ENCODE measurements at places on chromosomes 12 and 14. TPM values are rescaled to one million over a fixed set of nuclear protein-coding genes. Genes with fewer than 3 reads are reported as not detected.

The GUCY2C gene
- total RNA-seq: not detected

The TEX52 gene
- total RNA-seq: 0.43 TPM

The CCDC197 gene
- total RNA-seq: 0.20 TPM

DNA sequence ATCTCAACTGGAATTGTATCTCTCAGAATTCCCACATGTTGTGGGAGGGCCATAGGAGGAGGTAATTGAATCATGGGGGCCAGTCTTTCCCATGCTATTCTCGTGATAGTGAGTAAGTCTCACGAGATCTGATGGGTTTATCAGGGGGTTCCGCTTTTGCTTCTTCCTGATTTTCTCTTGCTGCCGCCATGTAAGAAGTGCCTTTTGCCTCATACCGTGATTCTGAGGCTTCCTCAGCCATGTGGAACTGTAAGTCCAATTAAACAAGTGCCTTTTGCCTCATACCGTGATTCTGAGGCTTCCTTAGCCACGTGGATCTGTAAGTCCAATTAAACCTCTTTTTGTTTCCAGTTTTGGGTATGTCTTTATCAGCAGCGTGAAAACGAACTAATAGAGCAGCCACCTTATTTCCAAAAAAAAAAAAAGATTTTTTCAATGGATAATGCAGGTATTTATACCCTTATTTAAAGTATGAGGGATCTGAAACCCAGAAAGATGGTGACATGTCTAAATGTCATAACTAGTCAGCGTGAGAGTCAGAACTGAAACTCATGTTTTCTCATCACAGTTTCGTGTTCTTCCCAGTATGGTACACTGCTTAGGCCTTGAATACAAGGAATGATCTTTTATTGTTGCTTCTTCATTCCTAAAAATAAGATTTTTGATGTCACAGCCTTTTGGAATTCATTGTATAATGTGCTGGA, 89.6 kb downstream of the ERC1 start:
- DNase-seq: no peak

The COPS7A gene
- total RNA-seq: 34.2 TPM

- no peak for DNase-seq
These were observed 56.4 kb downstream of the MON2 start for GRCh38 chr12:62522984-62523383.

DNA sequence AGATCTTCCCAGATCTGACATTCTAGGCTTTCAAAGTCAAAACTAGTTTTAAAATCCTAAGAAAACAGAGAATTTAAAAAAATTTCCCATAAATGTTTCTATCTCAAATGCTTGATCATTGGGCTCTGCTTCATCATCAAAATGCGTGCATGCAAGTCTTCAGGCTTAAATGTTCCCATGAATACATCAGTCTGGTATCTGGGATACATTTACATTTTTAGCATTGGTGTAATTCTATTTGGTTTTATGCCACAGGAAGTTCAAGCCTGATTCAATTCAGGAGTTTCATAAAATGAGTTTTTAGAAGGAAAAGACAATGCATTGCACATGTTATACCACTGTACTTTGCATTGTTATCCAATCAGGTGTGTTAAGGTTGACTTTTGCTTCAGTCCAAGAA, 336.4 kb downstream of the PCNX1 start:
- no peak for DNase-seq

DNA sequence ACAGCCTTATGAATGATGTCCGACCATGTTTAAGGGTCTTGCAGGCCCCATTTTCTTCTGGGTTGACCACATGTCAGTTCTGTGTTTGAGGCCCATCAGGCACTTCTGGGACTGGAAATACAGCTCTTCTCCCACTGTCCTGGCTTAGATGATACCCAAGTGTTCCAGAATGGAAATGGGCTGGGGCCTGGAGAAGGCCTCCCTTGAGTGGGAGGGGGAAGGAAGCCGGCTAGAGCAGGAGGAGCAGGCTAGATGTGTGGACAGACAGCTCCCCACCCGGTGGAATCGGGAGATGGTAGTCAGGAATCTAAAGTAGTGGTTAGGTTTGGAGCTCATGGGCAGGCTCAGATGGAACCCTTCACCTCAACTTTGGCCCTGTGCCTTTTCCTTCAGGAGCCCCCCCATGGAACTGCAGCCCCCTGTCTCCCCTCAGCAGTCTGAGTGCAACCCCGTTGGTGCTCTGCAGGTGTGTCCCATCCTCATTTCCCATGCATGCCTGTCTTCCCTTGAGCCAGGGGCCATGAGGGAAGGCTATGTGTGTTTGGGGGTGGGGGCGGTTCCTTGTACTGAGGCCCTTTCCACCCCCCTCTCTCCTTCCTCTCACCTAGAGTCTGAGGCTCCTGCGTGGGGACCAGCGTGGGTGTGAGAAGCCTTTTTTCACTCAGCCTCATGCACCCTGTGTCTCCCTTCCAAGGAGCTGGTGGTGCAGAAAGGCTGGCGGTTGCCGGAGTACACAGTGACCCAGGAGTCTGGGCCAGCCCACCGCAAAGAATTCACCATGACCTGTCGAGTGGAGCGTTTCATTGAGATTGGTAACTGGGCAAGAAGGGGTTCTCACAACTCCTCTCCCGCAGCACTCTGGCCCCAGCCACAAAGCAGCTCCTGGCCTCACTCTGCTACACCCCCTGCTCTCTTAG, 3.0 kb downstream of the NPFF start:
- no peak for DNase-seq

DNA sequence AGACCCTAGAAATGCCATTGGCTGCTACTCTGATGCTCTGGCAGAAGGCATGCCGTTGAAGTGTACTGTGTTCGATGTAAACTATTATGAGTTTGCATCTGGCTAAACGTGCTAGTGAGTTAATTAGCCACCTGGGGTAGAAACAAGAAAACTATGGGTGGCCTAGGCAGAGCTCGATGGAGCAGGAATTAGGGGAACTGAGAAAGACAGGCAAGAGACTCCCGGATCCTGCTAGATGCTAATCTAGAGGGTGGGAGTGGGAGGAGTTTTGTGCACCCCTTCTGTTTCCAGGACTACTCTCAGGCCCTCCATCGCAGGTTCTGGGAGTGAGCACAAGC, 32.0 kb downstream of the TMEM63C start:
- no peak for DNase-seq

GRCh38 chr12:76201316-76201715, 116.8 kb upstream of the NAP1L1 start:
- DNase-seq: no peak

DNA sequence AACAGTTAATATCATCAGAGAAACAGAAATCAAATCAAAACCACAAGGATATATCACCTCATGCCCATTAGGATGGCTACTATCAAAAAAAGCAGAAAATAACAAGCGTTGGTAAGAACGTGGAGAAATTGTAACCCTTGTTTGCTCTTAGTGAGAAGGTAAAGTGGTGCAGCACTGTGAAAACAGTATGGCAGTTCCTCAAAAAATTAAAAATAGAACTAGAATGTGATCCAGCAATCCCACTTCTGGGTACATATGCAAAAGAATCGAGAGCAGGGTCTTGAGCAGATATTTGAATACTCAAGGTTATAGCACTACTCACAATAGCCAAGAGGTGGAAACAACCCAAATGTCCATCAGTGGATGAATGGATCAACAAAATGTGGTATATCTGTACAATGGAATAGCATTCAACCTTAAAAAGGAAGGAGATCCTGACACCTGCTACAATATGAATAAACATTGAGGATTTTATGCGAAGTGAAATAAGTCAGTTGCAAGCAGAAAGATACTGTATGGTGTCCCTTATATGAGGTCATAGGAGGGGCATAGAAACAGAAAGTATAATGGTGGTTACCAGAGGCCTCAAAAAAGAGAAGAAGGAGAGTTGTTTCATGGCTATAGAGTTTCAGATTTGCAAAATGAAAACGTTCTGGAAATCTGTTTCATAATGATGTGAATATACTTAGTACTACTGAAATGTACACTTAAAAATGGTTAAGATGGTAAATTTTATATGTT, 131.0 kb upstream of the EEA1 start:
- DNase-seq: no peak

- peak; percentile 30 for DNase-seq
These were observed 35.7 kb upstream of the TMEM263 start for GRCh38 chr12:106919910-106920544.

The INTS13 gene
- 80.7 TPM for total RNA-seq

DNA sequence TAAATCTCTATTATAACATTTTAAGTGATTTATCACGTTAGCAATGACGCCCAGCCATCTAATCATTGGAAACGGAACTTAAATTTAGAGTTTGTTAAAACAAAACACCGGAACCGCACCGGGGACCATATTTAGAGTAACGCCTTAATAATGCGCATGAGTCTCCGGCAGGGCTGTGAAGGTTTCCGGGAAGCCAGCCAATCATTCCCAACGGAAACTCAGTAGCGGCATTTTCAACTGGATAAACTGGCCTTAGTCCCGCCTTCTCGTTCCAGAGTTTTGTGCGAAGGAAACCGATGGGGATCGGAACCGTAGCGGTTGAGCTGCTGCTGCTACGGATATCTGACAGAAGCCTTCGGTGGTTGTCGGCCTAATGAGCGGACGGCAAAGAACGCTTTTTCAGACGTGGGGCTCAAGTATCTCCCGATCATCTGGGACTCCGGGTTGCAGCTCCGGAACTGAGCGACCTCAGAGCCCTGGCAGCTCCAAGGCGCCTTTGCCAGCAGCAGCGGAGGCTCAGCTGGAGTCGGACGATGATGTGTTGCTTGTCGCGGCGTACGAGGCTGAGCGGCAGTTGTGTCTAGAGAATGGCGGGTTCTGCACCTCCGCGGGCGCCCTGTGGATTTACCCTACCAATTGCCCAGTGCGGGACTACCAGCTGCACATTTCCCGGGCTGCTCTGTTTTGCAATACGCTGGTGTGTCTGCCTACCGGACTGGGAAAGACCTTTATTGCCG, at the start of gene FANCM:
Gene FANCM, plus strand, starts transcription at position 272 of the 737 bp plus-strand sequence. Its CDS starts 102 bp downstream, at position 374.
- DNase-seq: peak; percentile 78

The GPR132 gene
- total RNA-seq: 24.9 TPM

GRCh38 chr14:100454437-100454836, 131.3 kb downstream of the SLC25A47 start:
- DNase-seq: no peak

DNA sequence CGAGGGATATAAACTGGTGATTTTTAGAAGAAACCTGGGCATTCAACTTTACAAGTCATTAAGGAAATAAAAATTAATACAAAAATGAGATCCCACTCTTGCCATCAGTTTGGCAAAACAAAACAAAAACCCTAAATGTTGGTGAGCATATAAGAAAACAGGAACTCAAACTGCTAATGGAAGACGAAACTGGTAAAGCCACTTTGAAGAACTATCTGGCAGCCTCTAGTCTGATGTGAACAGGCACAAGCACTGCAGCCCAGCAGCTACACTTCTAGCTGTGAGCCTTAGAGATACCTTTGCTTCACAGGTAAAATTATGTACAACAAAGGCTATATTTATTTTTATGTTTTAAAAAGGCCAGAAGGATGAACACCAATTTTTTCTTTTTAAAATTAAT, 459.6 kb downstream of the ZFP36L1 start:
- no peak for DNase-seq

DNA sequence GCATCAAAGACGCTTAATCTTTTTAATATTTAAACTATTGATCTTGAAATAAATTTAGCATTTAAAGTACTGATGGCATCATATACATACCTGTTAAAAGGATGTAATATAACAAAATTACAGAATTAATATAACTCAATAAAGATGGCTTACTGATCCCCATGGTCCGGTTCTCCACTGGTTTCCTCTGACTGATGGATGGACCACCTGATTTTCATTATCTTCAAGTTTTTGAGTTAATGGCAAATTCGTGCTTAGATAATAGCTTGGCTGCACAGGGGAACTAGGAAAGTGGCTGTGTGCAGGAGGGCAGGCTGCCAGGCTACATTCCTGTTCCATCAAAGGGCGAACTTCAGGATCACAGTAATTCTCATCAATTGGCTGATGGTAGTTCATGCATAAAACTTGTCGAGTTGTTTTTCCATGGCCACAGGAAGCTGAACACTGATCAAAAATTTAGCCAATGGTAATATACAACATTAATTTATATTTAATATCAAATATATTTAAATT, 123.9 kb downstream of the ADAMTS20 start:
- DNase-seq: no peak

DNA sequence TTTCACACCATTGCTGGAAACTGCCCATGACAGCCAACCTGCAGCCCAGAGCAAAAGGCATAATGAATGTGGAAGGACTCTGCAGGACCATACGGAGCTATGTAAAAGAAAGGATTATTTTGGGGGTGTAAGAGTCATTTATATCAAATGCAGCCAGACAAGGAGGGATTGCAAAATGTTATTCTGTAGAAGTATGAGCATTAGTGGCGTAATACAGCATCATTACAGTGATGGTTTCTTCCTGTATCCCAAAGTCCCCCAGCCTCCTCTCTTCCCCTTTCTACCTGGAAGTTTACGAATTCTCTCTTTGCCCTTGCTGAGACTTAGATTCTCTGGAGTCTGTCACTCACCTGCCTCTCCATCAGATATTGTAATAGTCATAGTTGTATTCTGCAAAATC, 89.9 kb downstream of the BORCS5 start:
- no peak for DNase-seq

DNA sequence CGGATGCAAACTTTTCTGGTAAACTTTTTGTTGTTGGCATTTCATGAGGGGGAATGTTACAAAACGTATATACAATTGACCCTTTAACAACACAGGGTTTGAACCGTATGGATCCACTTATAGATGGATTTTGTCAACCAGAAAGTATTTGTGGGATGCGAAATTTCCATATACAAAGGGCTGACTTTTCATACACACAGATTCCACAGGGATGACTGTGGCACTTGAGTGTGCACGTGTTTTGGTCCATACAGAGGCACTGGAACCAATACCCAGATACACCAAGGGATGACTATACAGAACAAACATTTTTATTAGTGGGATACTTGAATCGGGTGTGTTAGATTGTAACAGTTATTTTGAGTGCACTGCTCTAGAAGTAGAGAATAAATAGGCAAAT, 29.8 kb upstream of the CCT2 start:
- DNase-seq: no peak

GRCh38 chr12:104958805-104959334, 780 bp upstream of the SLC41A2 start:
- DNase-seq: peak; percentile 11

DNA sequence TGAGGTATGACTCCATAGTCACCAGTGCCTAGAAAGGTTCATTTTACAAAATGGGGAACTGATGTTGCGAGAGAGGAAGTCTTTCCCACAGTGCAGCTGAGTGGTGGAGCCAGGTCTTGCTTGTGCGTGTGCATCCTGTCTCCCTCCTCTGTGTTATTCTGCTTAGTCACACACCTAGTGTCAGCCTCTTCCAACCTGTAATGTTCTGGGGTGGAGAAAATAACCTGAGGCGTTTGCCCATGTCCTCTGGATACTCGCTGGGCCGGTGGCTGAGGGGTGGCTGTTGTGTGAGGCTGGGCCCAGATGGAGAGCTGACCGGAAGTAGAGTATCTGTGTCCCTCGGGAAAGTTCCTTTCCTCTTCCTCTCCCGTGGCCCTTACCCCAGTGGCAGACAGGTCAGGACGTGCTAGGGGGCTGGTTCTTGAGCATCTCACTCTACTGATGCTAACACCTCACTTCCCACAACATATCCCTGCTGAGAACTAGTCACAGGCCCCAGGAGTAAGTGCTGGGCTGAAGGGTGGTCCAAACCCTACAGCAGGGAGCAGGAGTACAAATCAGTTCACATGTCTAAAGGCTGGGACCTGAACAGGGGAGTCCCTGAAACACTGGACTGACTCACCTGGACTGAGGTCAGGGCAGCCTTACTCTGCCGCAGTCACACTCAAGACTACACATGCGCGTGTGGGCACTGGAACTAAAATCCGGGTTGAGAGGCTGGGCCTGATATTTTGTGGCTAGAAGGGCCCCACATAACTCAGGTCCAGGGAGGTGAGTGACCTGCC, 7.0 kb downstream of the MLF2 start:
- no peak for DNase-seq

Data from activated naive CD4-positive, alpha-beta T cell treated with anti-CD3 and anti-CD28 coated beads, Interleukin-2, amount 50 U/mL, for 72 hours (primary cell).